ENCODE measurements at places on chromosomes 5 and 9.

DNA sequence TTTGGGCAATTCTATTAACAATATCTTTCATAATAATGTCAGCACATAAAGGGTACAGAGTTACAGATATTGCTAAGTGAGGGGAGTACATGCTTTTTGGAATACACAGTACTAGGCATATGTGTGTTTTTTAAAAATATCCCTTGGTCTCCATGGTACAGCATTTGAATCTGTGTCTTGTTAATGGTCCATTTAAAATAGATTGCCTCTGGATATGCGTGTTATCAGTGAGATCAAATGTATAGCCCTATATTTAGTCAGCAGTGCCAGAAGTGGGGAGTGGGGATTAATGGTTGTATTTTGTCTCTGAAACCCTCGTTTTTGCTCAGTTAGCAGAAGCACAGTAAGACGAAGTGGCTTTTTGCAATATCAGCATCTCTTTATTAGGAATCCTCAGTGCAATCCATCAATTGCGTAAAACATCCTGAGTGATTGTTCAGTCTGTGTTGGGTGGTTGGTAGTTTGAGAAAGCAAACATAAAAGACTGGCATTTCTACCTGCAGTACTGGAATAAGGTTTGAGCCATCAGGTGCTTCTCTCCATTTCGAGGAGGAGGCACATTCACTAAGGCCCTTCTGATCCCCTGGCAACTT, 19.0 kb downstream of the SKP2 start:
- DNase-seq = no peak

DNA sequence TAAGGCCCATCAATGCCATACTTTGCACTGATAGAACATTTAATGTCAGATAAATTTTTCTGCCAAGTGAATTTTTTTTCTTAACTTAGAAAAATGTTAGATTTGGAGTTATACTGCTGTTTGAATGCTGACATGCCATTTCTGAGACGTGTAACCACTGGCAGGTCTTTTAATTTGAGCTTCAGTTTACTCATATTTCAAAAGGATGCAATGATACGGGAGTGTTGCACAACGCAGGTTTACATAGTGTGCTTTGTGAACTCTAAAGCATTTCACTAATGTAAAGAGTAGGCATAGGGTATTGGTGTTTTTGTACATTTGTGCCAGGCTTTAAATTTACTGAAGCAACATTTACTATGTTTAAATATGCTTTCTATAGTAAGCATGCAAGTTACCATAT, 4.2 kb downstream of the ZBTB43 start:
- no peak for DNase-seq

DNA sequence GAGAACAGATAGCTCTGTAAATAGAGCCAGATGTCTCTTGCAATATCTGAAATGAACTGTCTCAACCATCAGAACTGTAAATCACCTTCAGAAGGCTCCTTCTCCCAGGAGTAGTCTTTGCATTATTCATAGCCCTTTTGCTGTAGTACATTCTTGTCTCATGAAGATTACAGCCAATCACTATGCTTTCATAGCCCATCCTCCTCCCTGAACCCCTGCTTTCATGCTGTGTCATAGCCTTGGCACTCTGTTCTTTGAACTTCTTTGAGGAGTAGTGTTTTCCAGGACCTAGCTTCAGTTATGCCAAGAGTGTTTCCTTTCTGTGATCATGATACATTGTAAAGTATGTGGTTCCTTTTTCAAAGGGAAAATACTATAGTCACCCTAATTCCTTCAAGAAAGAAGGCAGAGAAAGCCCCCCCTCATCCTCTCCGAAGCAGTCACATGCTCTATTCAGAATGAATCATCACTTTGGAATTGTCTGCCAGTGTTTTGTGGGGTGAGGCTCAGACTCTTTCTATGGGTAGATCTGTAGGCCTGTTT, 61.1 kb downstream of the GRIA1 start:
- DNase-seq = no peak

GRCh38 chr9:92911511-92912475, 34.0 kb upstream of the ZNF484 start:
- DNase-seq = no peak

GRCh38 chr9:99092643-99093491, 12.0 kb upstream of the TGFBR1 start:
- DNase-seq = no peak

DNA sequence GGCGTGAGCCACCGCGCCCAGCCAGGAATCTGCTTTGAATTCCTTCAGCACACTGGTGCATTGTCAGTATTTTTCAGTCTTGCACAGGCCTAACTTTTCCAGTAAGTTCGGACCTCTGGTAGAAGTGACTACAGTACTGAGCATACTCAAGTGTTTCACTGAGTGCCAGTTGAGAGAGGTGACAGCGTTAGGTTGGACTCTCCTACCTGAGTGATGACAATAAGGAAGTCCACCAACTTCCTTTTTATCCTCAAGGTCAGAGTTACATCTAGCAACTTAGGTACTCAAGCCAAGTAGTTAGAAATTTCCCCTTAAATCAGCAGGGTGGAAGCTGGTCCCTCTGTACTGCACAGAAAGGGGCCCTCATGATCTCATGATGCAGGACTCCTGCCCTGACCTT, 26.0 kb upstream of the FSD1L start:
- no peak for DNase-seq

- peak; percentile 2 for DNase-seq
Observed at GRCh38 chr5:21709770-21710169, 1143.4 kb downstream of the CDH12 start.

- no peak for DNase-seq
Observed at GRCh38 chr5:143412661-143413342, 9.3 kb upstream of the NR3C1 start.

- DNase-seq = no peak
Observed at GRCh38 chr9:131856105-131856504, 116.2 kb upstream of the RAPGEF1 start.

DNA sequence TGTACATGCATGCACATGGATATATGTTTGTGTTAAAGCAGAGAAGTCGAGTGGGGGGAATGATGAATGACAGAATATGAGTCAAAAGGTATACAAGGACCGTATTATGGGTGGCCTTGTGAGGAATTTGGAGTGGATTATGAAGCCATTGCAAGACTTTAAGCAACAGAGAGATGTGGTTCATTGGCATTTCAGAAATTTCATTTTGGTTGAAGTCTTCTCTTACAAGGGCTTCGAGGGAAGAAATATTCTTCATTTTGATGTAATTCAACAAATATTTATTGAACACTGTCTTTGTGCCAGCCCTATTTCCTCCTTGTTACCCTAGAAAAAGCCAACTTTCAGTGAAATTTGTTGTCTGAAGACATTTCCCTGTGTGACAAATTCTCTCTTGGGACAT, 83.9 kb upstream of the SLCO6A1 start:
- DNase-seq = no peak

DNA sequence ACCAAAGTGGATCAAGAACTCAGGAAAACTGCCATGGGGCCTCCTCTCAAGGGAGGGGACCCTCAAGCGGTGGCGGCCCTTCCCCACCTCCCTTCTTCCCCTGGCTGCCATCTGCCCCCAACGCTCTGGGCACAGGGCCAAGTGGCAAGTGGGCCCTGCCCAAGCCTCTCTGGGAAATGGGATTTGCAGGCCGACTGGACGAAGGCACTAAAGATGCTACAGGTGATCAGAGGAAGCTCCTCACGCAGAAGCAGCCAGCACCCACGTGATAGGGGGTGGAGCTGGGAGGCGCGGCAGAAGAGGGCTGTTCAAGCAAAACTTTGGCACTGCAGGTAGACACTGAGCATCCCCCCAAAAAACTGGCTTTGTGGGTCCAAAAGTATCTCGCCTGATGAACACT, 52.7 kb upstream of the UBTD2 start:
- DNase-seq = no peak

DNA sequence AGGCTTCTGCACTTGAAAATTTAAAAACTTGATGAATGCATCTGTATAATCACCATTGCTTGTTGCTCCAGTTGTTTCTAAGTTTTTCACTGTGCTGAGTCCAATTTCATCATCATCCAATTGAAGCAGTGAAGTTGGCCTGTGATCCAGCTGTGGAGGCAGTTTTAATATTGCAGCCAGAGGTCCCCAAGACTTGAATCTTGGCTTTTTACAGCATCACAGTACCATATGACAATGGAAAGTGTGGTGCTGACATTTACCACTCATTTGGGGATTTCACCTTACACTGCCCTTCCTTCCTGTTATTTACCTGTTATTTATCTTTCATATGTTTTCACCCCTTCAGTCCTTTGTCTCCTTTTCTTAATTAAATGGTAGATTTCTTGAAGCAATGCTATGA, 76.2 kb upstream of the SPIN1 start:
- DNase-seq = no peak

- no peak for DNase-seq
Observed at GRCh38 chr9:26375448-26375847, 517.2 kb downstream of the CAAP1 start.

DNA sequence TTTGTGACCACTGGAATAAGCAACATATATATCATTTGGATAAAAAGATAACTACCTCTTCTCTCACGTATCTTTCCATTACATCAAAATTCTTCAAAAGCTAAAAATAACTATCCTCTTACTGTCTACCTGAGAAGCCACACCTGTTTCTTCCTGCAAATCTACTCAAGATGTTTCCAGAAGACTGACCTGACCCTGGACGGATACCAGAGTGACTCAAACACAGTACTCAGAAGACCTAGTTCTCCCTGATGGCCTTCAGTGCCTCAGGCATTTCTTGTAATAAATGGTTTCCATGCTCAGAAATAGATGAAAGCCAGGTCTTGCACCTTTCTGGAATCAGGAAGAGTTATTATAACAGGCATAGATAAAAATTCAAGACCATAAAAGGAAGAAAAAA, 245.9 kb upstream of the PIK3R1 start:
- no peak for DNase-seq

DNA sequence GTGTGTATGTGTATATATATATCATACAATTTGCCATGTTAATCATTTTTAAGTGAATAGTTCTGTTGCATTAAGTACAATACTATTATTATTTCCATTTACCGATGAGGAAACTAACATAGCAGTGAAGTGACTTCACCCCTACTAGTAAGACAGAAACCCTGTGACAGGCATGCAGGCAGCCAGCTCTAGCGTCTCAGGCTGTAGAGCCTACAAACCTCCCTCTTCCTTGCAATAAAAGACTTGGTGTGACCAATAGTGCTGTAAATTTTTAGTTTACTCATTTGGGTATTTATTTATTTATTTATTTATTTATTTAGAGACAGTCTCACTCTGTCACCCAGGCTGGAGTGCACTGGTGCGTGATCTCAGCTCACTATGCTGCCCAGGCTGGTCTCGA, 24.7 kb downstream of the FNBP1 start:
- DNase-seq = no peak

GRCh38 chr5:87347272-87347671, 65.5 kb downstream of the CCNH start:
- no peak for DNase-seq

- DNase-seq = no peak
Observed at GRCh38 chr9:109805050-109805449, 25.1 kb downstream of the PALM2AKAP2 start.

DNA sequence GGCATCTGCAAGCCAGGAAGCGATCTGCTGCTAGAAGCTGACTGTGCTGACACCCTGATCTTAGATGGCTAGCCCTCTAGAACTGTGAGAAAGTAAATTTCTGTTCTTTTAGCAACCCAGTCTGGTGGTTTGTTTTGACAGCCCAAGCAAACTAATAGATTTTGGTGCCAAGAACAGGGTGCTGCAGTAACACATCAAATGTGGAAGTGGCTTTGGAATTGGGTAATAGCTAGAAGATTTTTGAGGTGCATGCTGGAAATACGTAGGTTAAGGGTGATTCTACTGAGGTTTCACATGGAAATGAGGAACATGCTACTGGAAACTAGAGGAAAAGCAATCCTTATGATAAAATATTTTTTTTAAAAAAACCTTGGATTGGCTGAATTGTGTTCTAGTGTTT, 153.5 kb upstream of the SH3GL2 start:
- DNase-seq = no peak

- DNase-seq = peak; percentile 24
Observed at GRCh38 chr9:91421971-91422757, 1.5 kb downstream of the NFIL3 start.

GRCh38 chr5:171762021-171762608, 23.5 kb upstream of the SMIM23 start:
- DNase-seq = no peak

DNA sequence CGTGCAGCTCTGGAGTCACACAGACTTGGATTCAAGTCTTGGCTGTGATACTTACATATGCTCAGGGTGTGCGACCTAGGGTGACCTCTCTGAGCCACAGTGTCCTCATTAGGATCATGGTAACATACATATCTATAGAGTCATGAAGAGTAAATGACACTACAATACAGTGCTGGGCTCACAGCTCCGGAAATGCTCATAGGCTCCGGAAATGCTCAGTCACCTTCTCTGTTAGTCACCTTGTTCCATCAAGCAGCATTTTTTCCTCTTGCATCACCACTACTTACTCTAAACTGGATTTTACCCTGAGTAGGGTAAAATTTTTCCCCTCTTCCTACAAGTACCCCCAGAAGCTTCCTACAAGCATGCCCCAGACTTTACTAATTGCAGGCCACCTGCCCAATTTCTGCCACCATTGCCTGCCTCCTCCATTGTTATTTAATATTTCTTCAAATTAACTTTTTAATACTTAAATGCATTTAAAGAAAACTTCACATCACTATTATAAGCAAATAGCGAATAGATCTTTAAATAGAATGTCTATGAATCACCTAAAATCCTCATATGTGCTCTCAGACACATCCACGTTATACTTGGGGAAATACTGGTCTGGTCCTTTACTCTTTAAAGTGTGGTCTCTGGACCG, 147.6 kb upstream of the SPRY4 start:
- peak; percentile 19 for DNase-seq

DNA sequence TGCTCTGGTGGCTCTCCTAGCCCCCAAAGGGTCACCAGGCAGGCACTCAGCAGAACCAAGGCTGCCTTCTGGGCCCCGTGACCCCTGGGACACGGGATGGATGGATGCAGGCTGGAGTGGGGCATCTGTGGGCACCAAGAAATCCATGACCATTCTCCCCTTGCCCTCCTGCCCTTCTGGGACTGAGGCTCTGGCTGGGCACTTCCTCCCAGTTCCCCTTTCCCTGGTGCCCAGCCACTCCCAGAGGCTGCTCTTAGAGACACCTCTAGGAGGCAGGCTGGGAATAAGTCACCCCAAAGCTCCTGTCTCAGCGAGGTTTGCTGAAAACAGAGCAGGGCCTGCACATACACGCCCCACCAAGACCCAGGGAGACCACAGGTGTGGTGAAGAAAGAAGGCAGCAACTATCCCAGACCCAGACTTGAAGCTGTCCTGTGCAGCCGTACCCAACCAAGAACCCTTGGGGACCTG, 943 bp downstream of the STING1 start:
- peak; percentile 26 for DNase-seq

DNA sequence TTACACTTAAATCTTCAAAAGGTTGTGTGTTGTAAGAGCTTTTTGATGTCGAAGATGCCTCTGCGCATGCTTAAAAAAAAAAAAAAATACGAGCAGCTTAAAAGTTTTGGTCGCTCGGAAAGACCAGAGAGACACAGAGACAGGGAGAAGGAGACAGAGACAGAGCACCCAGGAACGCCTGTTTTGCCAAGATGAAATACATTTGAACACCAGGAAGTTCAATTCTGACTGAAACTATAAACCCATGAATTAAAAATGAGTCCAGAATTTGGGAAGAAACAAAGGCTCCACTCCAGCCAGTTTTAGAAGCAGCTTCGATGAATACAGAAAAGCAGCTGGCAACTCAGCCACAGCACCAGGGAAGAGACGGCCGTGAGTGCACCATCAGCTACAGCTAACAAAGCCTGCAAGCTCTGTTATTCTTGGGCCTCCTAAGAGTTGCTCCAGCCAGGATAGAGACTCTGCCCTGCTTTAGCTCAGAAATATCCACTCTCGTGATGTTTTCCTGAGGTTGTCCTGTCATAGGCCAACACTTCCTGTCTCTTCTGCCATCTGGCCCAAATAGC, 2.5 kb upstream of the ZNF474 start:
- DNase-seq = no peak
